Stimulated activated CD8-positive, alpha-beta memory T cell treated with anti-CD3 and anti-CD28 coated beads, Interleukin-15, amount 100 ng/mL, for 24 hours (primary cell): ENCODE measurements at places on chromosomes 2 and 18.

GRCh38 chr2:196083601-196084000, 15.0 kb upstream of the DNAH7 start:
- DNase-seq, result no peak

DNA sequence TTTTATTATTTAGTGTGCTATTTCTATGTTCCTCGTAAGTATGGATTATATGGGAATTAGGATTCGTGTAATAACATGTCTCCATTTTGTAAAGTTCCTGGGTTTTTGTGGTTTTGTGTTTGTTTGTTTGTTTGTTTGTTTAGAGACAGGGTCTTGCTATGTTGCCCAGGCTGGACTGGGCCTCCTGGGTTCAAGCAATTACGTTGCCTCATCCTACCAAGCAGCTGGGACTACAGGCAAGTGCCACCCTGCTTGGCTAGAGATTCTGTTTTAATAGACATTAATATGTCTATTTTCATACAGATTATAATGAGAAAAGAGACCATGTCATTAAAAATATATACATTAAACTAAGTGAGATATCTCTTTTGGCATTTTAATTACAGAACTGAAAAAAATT, 35.2 kb upstream of the OTX1 start:
- DNase-seq, result no peak

DNA sequence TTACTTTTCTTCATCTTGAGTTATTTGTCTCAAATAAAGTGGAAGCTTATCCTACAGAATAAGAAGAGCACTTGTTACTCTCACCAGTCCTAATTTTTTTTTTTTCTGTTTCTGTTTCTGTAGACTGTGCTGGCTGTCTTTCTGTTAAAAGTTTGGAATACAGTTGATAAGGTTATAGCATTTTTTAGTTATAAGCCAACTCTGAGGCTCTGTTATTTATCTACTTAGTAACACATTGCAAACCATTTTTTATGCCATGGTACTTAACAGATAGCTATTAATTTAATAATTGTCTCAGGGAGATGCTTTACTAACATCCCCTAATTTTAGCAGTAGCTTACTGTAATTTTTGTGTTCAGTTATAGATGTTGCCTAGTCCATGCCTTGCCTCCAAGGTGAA, 37.9 kb downstream of the CREB1 start:
- no peak for DNase-seq

DNA sequence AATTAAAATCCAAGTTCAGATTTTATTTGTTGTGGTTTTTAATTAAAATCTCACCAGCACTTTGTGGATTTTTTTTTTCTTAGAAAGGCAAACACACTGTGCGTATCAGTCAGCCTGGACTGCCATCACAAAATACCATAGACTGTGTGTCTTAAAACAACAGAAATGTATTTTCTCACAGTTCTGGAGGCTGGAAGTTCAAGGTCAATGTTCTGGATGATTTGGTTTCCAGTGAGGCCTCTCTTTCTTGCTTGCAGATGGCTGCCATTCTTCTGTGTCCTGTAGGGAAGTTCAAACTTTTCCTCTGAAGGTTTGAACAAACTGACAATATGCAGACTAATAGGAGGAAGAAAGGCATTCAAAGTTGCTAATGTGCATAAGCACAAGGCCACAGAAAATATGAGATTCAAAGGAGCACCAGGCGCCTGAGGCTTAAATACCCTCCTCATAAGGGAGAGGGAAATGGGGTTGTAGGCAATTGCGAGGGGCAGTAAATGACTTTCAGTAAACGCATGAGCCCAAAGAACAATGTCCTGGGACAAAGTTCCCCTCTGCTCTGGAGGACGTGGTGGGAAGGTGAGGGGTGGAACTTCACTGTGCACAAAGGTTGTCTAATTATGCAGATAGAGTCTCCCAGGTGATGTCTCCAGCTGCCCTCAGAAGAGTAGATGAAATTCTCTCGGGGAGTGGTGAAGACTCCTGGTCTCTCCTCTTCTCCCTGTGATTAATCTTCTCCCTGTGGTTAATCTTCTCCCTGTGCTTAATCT, 26.5 kb upstream of the KCNF1 start:
- no peak for DNase-seq

DNA sequence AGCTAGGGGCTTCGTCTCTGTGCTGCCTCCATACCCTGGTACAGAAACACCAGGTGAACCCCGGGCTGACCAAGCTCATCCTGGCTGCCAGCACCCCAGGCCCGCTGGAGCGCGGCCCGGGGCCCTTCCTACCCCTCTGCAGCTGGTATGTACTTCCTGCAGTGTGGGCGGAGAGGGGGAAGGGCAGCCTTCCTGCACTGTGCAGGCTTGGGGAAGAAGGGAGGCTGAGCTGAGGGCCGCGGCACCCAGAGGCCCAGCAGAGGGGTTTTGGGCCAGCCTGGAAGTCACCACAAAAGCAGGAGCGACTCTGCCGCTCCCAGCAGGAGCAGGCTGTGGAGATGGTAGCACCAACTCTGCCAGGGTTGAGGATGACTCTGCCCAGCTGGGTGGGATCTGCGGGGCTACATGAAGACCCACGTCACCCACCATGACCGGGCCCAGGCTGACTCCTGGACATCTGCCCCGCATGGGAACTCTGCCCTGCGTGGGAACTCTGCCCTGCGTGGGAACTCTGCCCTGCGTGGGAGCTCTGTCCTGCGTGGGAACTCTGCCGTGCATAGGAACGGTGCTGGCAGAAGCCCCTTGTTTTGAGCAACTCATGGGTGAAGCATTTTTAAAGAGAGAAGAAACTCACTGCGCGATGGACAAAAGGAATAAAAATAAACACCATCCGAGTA, 273.3 kb downstream of the NDUFA10 start:
- DNase-seq, result no peak

DNA sequence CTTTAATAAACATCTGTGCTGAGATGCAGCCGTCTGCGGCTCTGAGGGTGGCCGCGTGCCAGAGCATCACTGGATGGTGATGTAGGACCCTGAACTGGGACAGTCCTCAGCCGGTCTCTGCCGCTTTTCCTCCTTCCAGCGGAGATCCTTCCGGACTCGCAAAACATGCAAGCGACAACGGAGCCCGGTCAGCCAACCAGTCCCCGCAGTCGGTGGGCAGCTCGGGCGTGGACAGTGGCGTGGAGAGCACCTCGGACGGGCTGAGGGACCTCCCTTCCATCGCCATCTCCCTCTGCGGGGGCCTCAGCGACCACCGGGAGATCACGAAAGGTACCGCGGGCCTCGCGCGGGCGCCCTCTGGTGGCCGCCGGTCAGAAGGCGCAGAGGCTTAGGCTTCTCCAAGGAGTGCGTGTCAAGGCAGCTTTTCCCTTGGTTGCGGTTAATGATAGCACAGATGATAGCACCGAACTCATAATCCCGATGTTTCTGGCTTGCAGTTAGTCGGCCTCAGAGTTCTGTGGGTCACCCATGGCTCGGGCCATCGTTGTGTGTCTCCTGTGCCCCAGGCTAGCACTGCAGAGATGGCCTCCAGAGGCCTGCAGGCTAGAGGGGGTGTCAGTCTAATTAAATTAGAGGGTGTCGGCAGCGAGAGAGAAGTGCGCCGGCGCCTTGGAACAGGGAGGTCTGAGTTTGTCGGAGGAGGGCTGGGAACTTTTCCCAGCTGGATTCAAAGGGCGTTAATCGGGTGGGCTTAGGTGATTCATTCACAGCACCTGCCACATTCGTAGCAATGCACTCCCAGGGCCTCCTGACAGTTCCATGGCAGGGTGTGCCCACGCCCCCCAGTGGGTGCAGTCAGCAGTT, 38.5 kb downstream of the LPIN1 start:
- peak; percentile 31 for DNase-seq

DNA sequence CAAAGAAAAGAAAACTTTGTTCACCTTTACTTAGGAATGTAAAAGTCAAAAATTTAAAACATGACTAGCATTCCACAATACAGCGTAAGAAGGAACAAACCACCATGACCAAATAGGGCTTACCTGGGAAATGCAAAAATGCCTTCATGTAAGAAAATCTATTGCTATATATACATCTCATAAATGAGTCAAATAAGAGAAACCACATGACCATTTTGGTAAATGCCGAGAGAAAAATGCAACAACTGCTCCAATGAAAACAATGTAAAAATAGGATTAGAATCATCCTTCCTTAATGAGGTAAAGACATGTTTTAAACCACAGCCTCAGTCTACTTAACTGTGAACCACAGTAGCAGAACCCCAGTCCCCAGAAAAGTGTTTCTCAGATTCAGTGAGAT, 49.4 kb downstream of the TGOLN2 start:
- DNase-seq, result no peak

DNA sequence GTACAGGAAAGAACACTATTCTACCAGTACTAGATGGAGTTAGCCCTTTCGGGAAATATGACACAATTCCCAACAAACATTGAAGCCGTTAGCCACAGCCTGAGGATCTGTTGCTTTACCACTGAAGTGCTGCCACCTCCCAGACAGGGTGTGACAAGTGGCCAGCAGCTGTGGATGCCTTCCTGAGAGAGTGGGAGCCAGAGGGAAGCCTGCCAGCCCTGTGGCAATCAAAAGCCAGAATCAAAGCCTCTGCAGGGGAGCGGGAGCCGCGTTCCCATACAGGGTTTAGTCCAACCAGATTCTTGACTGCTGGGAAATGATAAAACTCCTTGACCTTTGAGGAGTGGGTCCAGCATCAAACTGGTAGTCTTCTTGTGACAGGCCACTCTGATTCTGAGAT, 38.0 kb downstream of the SLC4A1AP start:
- DNase-seq, result no peak

DNA sequence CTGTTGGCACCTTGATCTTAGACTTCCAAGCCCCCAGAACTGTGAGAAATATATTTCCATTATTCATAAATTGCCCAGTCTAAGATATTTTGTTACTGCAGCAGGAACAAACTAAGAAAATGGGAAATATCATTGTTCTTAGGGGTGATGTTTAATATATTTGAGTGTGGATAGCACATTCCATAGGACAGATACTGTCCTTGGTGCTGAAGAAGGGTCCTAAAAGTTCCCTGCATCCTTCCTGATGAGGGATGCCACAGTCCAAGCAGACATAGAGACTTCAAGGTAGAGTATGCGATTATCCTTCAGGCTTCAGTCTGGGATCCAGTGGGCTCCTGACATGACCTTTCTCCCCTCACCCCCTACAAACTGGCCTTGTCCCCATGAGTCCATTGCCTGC, 689.0 kb downstream of the TDRD15 start:
- DNase-seq, result no peak

- DNase-seq, result no peak
These were observed 90.6 kb downstream of the TWIST2 start for GRCh38 chr2:238938401-238939055.

GRCh38 chr2:67752969-67753368, 309.8 kb downstream of the C1D start:
- DNase-seq, result no peak

DNA sequence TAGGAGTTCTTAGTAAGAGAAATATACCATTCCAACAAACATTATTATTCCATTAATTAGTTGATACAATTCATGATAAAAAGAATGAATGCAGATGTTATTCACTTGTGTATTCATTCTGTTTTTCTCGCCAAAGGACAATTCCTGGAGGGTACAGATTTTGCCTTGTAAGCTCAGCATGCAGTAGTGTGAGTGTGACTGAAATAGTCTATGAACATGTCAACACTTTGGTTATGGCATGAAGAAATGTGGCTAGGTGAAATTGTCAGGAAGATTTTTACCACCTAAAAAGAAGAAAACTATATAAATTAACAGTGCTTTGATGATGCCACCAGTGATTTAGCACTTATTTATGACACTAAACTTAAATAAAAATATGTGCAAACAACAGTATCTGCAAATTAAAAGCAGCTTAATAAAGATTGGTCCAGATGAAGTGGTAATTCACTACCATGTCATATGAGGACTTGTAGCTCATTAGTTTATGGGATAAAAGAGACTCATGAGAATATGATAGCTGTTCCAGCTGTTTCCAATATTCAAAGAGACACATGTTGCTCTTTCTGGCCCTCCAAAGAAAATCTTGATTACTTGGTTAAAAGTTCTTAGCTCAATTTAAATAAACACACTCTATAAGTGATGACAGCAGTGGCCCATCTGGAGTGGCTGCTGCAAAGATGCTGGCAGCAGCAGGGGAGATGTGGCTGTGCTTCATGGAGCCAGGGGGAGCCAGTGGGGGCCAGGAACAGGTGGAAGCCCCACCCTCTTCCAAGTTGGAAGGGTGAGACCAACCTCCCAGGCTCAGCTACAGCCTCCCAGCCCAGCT, 165.0 kb downstream of the CDH19 start:
- DNase-seq, result no peak

DNA sequence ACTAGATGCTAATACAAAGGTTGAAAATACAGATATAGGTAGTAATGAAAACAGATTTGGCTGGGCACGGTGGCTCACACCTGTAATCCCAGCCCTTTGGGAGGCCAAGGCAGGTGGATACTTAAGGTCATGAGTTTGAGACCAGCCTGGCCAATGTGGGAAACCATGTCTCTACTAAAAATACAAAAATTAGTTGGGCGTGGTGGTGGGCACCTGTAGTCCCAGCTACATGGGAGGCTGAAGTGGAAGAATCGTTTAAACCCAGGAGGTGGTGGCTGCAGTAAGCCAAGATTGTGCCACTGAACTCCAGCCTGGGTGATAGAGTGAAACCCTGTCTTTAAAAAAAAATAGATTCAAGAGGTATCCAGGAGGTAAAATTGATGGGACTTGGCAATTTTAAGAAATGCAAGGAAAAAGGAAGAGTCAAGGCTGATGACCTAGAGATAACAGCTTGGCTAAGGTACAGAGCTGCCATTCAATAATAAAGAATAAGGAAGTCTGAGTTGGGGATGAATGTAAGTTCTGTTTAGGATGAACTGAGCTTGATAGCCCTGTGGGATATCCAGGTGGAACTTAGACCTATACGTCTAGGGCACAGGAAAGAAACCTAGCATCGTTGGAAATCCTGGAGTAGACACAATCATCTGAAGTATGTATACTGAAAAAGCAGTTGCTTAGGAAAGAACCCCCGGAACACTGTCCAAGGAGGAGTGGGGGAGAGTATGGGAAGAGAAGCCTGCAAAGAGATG, 9.1 kb downstream of the MAT2A start:
- no peak for DNase-seq

- DNase-seq, result no peak
These were observed 49.0 kb downstream of the MAP2 start for GRCh38 chr2:209472871-209473270.
